Hindlimb muscle (tissue), 1 donor: ENCODE measurements at places on chromosomes 1 and 21.

DNA sequence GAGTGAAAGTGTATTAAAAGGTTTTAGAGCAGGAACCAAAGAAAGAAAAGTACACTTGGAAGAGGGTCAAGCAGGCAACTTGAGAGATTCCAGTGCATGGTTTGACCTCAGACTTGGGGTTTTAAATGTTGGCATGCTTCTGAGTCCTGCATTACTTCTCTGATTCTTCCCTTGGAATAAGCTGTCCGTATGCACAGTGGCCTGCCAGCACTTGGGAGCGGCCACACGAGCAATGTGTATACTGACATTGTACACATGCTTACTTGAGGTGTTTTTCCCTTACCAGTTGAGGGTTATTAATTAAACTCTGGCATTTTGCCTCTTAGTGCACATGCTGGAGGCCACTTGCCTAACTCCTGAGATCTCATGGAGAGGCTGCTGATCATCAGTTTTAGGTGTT, 786.6 kb upstream of the RGS18 start:
- no peak for DNase-seq

- DNase-seq, result no peak
Measured at GRCh38 chr1:205270764-205271163, 43.0 kb downstream of the TMCC2 start.

DNA sequence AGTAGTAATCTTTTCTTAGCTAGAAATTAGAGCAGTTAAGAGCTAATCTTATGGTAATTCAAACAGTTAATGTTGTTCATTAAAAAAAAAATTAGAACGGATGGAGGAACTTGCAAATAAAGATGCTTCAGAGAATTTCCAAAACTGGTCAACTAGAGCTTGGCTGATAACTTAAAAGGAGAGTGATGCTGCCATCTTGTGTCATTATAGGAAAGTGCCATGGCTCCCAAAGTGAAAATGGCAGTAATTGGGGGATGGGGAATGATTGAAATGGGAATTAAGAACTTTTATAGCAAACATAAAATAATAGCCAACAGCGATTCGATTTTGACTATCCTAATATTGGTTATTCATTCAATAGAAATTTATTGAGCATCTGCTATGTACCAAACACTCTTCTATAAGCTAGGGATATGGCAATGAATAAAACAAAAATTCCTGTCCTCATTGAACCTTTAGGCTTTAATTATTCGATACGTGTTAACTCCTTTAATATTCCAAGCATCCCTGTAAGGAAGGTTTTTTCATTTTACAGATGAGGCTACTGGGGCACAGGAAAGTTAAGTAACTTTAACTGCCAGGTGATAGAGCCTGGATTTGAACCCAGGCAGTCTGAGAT, 5.7 kb upstream of the PLPP3 start:
- DNase-seq, result peak; percentile 61

DNA sequence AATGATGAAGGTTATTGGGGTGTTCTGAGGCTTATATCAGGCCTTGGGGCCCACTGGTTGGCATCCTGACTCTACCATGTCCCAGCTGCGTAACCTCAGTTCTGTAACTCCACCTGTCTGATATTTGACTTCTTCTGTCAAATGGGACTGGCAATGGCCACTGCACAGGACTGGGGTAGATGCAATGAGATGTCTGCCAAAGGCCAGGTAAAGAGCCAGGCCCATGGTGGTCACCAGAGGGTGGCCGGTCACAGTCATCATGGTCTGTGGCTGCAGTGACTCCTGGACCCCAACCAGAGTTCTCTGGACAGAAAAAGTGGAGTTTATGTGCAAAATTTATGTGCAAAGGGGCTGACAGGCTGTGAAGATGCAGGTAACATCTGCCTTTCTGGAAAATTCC, 173.3 kb downstream of the PTPRU start:
- no peak for DNase-seq

DNA sequence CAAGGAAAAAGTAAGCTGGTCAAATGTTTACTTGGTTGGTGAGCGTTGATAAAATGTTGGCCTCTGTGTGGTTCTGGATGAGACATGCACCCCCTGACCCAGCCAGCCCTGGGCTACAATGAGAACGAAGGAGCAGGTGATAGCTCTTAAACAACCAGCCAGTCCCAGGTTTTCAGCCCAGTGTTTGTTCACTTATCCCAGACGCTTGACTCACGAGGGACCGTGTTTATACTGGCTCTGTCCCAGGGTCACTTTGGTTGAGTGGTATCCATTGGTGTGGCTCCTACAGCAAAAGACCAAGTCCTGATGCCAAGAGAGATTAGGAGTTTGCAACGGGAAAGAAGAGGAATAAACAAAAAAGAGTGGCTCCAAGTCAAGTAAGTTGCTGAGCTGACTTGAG, 86.9 kb downstream of the KCNJ15 start:
- DNase-seq, result no peak

DNA sequence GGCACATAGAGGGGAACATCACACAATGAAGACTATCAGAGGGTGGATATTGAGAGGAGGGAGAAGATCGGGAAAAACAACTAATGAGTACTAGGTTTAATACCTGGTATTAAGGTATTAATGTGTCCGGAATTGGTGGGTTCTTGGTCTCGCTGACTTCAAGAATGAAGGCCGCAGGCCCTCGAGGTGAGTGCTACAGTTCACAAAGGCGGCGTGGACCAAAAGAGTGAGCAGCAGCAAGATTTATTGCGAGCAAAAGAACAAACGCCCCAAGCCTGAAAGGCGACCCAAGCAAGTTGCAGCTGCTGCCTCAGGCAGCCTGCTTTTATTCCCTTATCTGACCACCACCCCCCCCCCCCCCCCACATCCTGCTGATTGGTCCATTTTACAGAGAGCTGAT, 2022.8 kb downstream of the NCAM2 start:
- no peak for DNase-seq

DNA sequence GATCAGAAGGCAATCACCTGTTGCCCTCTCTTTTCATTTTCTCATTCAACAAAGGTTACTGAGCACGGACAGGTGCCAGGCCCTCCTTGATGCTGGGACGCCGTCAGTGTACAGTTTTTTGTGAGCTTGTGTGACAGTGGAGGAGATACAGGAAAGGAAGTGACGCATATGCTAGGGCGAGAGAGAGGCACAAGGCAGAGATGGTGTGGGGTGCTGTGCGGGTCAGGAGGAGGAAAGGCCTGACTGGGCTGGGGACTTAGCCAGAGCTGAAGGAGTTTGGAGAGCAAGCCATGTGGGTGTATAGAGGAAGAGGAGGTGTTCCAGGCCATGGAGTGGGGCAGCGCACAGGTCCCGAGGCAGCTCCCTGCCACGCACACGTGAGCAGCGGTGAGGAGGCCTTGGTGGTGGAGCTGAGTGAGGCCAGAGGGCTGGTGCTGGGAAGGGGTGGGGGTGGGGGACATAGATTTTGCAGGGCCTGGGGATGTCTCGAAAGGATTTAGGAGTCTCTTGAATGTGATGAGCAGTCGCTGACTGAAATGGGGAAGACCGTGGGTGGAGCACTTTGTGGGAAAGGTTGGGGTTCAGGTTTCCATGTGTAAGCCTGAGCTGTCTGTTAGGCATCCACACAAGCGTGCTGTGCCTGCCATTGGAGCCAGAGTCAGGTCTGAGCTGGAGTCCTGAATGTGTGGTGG, 46.0 kb downstream of the TRAPPC10 start:
- DNase-seq, result no peak

- DNase-seq, result no peak
Measured at GRCh38 chr1:232751393-232752140, 53.6 kb upstream of the MAP10 start.

- DNase-seq, result no peak
Measured at GRCh38 chr1:164733070-164733469, 174.1 kb downstream of the PBX1 start.

GRCh38 chr21:37341254-37341960, 25.2 kb upstream of the DYRK1A start:
- no peak for DNase-seq

- no peak for DNase-seq
Measured at GRCh38 chr1:156508205-156508954, 7.8 kb upstream of the MEF2D start.

DNA sequence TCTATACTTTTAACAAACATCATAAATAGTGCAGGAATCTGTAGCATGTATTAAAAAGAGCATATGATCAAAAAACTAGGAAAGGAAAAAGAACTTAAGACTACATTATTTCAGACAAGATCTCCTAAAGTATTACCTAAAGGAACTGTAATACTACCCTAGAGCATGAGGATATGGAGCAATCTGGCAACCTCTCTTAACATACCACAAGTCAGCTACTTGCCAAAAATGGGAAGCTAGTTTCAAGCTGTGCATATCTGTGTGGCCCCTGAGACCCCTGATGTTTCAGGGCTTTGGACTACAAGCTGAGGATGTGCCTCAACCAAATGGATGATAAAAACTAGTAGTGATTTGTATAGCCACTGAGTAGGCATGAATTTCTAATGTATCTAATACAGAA, 525.6 kb downstream of the PTBP2 start:
- no peak for DNase-seq

DNA sequence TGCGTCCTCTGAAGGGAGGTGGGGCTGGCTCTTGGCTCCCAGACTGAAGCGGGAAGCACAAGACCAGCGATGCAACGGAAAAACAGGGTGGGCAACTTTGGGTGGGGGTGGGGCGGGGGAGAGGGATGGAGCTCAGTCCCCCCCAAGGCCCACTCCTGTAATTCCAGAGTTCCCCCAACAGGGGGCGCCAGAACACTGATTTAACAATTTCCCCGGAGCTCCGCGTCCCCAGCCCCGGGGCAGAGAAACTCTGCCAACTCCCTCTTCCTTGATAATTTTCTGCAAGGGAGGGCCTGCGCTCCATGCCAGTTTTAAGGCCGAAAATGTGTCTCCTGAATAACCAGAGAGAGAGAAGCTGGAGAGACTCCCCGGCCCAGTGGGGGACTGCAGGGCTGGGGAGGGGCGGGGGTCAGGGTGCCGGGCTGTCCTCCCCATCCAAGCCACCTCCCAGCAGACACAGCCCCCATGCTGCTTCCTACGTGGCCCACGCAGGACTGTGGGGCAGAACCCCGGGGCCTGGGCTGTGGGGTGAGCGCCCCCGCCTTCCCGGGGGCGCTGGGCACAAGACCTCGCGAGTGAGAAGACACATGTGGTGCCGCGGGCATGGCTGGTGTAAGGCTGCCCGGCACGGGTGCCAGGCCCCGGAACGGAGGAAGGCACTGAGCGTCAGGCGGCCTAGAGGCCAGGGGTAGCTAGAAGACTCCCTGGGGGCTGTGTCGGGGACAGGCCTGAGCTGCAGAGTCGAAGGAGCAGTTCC, 51.4 kb downstream of the KIF21B start:
- DNase-seq, result peak; percentile 64

DNA sequence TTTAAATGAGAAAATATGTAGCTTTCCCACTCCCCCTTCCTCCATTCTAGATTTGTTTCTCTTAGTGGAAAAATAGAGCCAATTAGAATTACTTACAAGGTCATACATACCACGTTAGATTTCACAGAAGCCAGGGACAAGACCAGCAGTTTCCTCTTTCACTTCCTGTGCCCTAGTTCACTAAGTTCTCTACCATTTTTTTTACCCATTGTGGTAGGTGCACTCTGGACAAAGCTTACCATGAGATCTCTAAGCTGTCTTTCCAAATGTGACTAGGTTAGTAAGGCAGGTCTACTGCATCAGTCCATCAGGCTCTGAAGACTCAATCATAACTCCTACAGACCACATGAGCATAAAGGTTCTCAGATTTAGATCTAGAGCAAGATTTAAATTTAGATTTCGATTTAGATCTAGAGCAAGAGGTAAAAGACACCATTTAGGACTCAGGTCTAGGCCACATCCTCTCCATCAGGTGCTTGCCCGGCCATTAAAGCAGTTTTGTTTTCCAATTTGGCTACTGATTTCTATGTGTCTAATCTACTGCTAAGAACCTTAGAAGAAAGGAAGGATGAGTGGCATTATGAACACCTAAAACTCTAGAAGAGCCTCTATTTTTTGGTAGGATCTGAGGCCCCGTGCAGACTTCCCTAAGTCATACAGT, 235.3 kb downstream of the FAF1 start:
- DNase-seq, result no peak

- peak; percentile 68 for DNase-seq
Measured at GRCh38 chr1:93613898-93614297, 67.7 kb downstream of the BCAR3 start.

DNA sequence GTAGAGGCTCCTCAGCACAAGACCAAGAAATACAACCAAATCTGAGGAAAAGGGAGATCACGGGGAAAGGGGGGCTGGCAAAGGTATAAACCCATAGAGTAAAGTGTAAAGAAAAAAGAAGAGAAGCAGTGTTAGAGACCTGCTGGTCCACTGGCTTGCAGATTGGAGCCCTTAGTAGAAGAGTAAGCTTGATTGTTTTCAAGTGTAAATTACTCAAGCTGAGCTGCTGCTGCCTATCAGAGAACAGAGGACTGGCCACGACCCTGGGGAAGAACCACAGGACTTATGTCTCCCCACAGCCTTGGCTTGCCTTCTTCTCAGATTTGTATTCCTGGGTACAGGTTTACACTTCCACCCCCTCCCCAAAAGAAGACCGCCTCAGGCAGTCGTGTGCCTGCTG, 294.2 kb downstream of the LMX1A start:
- no peak for DNase-seq

- no peak for DNase-seq
Measured at GRCh38 chr1:74650561-74650960, 23.0 kb downstream of the ERICH3 start.

- no peak for DNase-seq
Measured at GRCh38 chr1:50098591-50099021, 10.1 kb upstream of the ELAVL4 start.

- DNase-seq, result no peak
Measured at GRCh38 chr1:5423109-5423508, 569.1 kb downstream of the NPHP4 start.

GRCh38 chr1:226675715-226676357, 63.2 kb downstream of the ITPKB start:
- DNase-seq, result no peak

DNA sequence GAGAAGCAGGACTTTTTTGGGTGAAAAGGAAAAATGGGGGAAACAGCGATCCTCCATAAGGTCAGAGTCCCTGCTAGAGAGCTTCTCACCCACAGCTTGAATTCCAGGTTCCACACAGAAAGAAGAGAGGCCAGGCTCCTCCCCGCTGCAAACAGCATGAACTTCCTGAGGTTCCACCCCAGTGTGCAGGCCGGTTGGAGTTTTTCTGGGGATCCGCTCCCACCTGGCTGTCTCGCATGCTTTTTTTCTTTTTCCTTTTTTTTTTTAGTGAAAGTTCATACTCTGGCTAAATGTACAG, 595.1 kb upstream of the ZP4 start:
- DNase-seq, result peak; percentile 47

DNA sequence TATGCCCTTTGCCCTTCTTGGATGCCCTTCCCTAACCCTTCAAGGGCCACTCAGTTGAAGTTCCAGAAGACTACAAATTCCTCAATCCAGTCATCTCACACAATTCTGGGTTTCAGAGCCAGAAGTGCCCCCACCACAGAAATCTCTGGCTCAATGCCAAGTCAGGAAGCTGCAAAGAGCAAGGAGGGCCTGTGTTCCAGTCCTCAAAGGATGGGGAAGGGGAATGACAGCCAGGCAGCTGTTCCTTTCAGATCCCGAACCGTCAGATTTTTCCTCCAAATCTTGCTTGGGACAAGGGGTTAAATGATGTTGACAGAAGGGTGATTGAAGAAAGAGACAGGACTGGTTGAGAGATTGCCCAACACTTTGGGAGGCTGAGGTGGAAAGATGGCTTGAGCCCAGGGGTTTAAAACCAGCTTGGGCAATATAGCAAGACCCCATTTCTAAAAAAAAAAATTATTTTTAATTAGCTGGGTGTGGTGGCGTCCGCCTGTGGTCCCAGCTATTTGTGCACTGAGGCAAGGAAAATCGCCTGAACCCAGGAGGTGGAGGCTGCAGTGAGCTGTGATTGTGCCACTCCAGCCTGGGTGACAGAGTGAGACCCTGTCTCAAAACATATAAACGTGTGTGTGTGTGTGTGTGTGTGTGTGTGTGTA, 716 bp upstream of the HPDL start:
- DNase-seq, result no peak
